ENCODE measurements at places on chromosomes 7 and 10.

DNA sequence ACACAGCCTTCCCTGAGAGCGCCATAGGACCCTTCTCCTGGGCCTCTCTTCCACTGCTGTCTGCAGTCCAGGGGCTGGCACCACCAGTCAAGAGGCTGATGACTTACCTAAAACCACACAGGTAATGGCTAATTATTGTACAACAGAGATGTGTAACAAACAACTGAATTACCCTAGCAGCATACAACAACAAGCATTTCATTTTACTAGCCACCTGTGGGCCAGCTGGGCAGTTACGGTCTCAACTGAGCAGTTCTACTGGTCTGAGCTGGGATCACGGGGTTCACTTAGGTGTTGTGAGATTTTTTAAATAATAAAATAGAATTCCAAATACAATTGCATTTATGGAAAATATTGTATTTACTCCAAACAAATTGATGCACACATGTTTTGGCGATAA is 431.9 kb downstream of the TNS3 start:
- DNase-seq: no peak

DNA sequence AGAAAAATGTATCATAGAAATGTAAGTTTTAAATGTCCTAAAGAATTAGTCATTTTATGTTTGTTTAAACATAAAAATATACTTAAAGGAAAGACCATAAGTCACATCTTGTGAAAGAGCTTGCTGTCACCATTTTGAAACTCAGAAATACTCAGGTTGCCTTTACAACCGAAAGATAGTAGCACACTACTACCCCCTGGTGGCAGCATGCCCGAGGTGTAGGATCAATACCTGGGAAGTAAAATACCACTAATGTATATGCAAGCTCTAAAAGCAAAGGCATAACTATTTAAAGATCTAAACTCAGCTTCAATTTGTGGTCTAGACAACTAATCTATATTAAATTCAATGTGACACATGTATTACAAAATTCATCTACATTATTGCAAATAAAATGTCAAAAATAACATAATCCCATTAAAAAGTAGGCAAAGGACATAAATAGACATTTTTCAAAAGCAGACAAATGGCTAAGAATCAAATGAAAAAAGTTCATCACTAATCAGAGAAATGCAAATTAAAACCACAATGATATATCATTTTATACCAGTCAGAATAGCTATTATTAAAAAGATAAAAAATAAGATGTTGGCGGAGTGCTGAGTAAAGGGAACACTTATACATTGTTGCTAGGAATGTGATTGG is 47.7 kb upstream of the FGL2 start:
- peak; percentile 94 for DNase-seq

- DNase-seq: peak; percentile 77
Measured at GRCh38 chr10:75399461-75400162, 2.0 kb downstream of the ZNF503 start.

DNA sequence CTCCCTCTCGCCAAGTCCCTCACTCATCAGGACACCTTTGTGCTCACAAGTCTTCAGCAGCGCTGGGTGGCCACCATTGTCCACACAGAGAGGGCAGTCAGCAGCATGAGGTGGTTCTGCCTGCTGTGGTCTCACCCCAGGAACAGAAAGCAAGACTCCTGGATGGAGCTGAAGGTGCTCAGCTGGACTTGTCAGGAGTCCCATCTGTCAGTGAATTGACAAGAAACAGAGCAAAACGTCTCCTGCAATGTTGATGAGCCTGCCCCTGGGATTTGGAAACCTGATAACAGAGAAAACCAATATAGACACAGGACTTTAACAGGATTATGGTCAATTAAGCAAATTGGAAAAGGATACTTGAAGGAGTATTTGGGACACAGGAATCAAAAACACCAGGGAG is 122.2 kb upstream of the PRSS58 start:
- DNase-seq: no peak

DNA sequence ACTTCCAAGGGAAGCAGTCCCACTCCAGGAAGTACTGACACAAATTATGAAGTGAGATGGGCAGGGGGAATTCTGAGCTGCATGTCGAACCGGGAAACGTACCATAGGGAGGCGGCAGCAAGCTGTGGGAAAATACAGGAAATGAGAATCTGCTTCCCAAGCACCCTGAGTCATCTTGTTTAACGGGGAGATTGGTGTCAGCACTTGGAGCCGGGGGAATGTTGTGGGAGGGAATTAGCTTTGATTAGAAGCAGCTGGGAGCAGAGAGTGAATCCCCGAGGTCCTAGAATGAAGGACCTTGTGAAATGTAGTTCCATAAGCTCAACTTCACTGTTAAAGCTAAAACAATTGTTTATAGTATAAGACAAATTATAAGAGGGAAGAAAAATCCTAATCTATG is 141.4 kb upstream of the PRKCQ start:
- no peak for DNase-seq

GRCh38 chr7:67857698-67858097 is 861.1 kb downstream of the TYW1 start:
- no peak for DNase-seq

- DNase-seq: no peak
Measured at GRCh38 chr10:69055241-69055640, 32.7 kb upstream of the SRGN start.

- DNase-seq: no peak
Measured at GRCh38 chr7:147406521-147407135, 1183.9 kb upstream of the C7orf33 start.

GRCh38 chr7:25389489-25390106 is 161.3 kb upstream of the NPVF start:
- peak; percentile 55 for DNase-seq

DNA sequence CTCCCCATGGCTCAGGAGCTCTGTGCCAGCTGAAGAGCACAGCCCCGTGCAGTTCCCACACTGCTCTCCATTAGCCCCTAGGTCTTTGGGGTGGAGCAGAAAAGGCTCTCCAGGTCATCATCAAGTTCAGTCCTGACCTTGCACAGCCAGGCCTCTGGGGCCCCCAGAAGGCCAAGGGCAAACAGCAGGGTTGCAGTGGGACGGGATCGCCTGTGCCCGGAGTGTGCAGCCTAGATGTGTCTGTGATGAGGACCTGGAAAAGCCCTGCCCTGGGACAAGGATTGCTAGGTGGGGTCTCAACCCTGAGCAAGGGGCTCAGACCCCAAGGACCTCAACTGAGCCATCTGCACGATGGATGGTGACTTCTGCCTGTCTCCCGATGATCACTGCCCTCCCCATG is 549 bp downstream of the INMT start:
- DNase-seq: no peak

- DNase-seq: no peak
Measured at GRCh38 chr7:8321312-8321711, 59.3 kb upstream of the ICA1 start.

GRCh38 chr10:110568055-110568735 is 700 bp downstream of the SMC3 start:
- peak; percentile 57 for DNase-seq

DNA sequence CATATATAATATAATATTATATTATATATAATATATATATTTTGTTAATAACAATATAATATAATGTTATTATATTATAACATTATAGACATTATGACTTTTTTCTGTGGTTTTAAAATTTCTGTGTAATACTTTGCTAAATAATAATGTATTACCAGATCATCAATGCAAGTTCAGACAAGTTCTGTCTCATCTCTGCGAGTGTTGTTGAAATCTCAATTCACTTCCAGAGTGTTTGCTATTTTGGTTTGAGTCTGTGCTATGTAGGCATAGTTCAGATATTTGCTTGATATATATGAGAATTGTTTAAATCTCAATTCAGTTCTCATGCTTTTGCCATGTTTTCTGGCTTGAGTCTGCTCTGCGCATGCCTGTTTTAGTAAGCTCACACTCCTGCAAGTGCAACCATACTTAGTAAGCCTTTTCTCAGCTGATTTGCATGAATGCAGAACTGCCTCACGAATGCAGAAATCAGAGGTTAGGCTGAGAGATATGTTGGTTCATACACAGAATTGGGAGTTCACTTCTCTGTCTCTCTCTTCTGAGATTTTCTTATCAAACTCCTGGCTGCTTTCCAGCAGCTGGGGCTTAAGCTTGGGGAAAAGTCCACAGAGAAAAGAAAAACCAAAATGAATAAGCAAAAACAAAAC is 830.2 kb upstream of the SORCS1 start:
- no peak for DNase-seq

DNA sequence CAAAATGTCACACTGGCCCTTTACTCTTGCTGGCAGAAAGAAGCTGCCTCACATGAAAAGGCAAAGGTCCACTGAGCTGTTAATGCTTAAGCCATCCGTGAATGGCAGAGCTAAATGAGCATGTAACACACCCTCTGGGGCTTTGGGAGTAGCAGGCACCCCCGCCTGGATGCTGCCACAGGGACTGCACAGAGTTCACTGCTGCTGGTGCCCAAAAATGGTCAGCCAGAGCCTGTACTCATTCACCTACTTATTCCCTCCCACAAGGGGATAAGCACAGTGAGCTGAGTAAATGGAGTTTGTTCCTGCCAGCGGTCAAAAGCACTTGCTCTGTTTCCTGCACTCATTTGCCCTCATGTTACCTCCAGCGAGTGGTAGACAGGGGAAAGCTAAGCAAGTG is 374.0 kb upstream of the STEAP1 start:
- no peak for DNase-seq

- no peak for DNase-seq
Measured at GRCh38 chr7:73354196-73354595, 26.2 kb downstream of the FKBP6 start.

DNA sequence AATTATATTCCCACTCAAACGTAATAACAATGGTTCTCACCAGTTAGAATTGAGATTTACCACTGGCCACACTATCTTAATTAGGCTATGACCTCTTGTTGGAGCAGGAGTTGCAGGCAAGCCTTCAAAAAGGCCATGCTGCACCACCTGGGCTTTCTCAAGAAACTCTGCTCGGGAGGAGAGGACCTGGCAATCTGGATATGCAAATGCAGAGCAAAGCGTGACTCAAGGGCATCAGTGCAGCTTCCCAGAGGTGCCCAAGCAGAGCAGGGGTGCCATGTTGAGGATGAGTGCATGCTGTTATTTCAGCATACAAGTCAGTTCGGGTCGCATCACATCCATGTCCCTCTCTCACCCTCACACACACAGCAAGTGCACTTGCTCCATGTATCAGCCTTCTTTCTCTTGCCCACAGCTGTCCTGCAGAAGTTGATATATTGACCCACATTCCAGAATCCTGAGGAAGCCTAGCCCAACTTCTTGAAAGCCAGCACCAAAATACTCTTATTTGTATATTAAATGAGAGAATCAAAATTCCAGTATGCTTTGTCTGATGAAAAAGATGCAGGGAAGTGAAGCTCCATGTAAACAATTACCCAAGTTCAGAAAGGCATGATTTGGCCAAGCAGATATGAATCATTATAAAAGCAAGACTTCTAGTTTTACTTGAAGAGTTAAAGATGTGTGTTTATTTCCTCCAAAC is 55.7 kb upstream of the IL6 start:
- no peak for DNase-seq

- no peak for DNase-seq
Measured at GRCh38 chr10:6140965-6141295, 52.1 kb downstream of the RBM17 start.

- no peak for DNase-seq
Measured at GRCh38 chr7:142355328-142355727, 97.5 kb upstream of the PRSS58 start.

- DNase-seq: no peak
Measured at GRCh38 chr10:130914367-130914766, 397.2 kb downstream of the TCERG1L start.

- DNase-seq: no peak
Measured at GRCh38 chr7:25789701-25790640, 362.0 kb upstream of the NFE2L3 start.

DNA sequence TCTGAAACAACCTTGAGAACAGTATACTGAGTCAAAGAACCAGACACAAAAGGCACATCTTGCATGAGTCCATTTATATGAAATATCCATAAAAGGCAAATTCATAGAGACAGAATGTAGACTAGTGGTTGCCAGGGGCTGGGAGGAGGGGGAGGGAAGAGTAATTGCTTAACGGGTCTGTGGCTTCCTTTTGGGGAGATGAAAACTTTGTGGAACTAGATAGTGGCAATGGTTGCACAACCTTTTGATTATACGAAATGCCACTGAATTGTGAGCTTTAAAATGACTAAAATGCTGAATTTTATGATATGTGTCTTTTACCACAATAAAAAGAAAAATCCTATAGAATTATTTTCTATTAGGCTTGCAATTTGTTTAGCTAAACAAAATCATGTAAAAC is 16.8 kb downstream of the ADRB1 start:
- DNase-seq: no peak

GRCh38 chr7:129073738-129074137 is 18.8 kb upstream of the TNPO3 start:
- peak; percentile 44 for DNase-seq
